GM19239 (cell line): ENCODE measurements at places on chromosomes 1 and 21.

GRCh38 chr1:243731301-243731891 is 118.6 kb downstream of the AKT3 start:
- no peak for DNase-seq

GRCh38 chr1:118303534-118303933 is 118.5 kb upstream of the SPAG17 start:
- no peak for DNase-seq

- no peak for DNase-seq
Measured at GRCh38 chr1:46639547-46639946, 22.9 kb upstream of the MOB3C start.

GRCh38 chr1:119084798-119085197 is 55.7 kb downstream of the WARS2 start:
- no peak for DNase-seq

DNA sequence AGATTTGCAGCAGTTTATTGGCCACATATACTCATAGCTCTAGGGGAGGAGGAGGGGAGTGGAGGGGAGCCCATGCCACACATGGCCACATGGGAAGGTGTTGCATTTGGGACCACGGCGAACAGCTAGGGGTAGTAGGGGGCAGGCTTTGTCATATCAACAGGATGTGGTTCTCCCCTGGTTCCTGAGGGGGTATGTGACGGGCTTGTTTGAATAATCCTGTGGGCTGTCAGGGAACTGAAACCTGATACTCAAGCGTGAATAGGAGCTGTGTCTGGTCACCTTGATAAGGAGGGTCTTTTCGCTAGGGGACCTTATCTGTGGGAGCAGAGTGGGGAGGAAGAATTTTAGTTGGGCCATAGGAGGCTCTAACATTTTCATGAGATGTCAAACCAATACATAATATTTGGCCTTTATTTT is 264.7 kb downstream of the CTH start:
- DNase-seq, result no peak

DNA sequence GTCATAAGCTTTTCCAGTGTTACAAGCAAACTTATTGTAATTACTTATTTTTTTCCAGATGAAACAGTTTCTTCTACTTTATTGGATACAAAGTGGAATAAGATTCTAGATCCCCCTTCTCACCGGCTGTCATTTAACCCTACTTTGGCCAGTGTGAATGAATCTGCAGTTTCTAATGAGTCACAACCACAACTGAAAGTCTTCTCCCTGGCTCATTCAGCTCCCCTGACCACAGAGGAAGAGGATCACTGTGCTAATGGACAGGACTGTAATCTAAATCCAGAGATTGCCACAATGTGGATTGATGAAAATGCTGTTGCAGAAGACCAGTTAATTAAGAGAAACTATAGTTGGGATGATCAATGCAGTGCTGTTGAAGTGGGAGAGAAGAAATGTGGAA is 95.5 kb downstream of the ZFYVE9 start:
- DNase-seq, result no peak
